CD4-positive, alpha-beta T cell treated with Interleukin-6 for 4 hours (primary cell): ENCODE measurements at places on chromosomes 3 and 15.

DNA sequence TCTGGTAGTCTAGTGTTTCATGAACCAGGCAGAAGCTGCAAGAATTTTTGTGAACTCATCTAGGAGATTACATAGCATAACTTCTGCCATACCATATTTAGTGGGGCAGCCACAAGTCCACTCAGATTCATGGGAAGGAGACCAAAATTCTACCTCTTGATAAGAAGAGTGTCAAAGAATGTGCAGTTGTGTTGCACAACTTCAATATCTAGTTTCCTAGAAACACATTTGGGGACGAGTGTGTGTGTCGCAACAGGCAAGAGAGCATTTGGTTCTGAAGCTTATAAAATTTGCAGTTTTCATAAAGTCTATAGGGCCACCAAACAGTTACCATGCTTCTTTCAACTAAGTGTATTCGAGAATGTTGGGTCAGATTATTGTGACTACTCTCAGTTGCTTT lies 115.3 kb downstream of the KCNH8 start:
- no peak for DNase-seq

DNA sequence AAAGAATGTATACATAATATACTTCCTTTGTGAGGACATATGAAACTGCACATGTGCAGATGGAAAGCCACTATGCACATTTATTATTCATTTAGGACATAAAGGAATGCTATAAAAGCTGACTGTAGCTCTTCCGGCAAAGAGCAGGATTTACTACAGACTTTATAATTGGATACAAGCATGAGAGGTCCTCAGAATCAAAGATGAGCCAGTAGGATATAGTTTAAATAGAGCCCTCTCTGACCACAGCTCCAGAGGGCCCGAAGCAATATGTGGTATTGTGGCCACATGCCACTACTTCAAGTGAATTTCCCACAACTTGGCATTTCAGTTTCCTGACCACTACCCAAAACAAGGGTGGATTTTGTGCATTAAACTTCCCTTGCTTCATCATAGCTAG lies 140.9 kb downstream of the ATP8B4 start:
- DNase-seq = no peak

- no peak for DNase-seq
Measured at GRCh38 chr3:184781801-184782200, 30.2 kb upstream of the VPS8 start.

DNA sequence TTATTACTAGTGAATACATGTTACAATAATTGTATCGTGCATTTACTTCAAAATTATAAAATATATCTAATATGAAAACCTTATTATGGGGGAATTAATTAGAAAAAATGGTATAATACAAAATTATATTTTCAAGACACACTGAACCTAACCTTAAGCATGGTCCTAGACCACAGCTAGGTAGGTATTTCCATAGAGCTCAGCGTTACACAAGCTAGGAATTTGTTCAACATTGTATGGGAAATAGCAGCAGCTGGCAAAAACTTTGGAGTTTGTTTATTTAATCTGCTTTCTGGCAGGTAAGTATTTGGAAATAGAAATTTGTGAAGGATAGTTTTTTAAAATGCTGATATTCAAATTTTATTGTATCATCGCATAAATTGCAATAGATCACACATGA lies 52.9 kb downstream of the BCHE start:
- DNase-seq = no peak

- DNase-seq = no peak
Measured at GRCh38 chr15:70415398-70415797, 317.7 kb upstream of the TLE3 start.

GRCh38 chr15:73923488-73924164 lies 2.6 kb upstream of the LOXL1 start:
- no peak for DNase-seq

DNA sequence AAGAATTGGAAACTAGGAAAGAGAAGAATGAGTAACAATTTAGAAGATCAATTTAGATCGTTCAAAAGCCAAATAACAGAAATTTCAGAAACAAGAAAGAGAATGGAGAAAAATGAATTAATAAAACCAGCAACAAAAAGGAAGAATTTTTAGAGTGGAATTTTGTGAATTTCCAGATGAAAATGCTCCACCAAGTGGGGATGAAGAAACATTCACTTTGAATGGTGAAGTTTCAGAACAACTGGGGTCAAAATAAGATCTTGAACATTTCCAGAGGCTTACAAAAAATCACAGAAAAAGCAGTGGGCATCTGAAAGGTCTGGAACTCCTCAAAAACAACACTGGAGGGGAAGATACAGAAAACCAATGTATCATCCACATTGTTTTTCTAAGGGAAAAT lies 4.2 kb upstream of the MOBP start:
- DNase-seq = no peak

DNA sequence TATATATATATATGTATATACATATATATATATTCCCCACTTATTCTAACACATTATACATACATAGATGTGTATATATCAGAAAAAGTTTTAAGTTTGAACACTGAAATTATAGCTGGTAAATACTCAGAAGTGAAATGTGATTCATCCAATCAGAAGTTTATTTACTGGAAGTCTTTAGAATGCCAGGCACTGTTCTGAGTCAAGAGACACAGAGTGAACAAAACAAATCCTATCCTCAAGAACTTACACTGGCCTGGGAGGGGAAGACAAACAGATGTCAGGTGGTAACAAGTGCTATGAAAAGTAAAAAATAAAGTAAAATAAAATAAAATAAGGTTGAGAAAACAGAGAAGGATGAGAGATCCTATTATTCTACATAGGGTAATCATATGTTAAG lies 13.4 kb downstream of the DHX36 start:
- DNase-seq = no peak
